ENCODE measurements at places on chromosomes 2 and 18.

DNA sequence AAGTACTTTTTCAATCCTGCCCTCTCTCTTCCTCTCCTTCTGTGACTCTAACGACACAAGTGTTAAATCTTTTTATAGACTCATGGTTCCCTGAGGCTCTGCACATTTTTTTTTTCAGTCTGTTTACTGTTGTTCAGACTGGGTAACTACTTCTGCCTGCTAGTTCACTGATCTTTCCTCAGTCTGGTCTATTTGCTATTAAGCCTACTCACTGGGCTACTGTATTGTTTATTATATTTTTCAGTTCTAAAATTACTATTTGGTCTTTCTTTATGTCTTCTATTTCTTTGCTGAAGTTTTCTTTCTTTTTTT lies 21.3 kb downstream of the PPP3R1 start:
- no peak for DNase-seq

DNA sequence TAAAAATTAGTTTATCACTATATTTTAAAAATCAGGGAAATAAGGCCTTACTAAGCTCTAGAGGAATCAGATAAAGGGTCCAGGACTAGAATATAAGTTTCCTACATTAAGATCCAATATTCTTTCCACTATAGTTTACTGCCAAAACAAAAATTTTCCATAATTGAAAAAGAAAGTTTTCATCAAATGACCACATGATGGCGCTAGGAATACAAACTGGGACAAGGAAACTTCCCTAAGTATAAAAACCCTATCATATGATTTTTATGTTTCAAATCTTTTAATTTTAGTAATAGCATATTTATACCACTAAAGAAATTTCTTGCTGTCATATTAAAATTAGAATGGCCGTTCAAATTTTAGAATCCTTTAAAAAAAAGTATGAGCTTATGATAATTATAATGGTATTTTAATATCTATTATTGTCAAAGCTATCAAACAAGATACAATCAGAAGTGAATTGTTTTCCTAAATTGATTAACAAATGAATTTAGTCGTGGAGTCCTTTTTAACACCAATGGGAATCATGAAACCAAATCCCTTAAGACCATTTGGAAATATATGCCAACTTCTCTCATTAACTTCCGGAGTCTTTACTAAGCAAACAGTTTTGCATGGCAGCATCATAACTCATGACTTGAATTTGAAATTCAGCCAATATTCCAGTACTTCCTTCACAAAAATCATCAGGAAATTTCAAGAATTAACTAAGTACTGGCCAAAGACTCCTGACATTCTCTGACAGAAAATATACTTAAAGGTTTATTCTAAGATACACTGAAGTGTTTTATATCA lies 70.3 kb downstream of the SCN1A start:
- no peak for DNase-seq

DNA sequence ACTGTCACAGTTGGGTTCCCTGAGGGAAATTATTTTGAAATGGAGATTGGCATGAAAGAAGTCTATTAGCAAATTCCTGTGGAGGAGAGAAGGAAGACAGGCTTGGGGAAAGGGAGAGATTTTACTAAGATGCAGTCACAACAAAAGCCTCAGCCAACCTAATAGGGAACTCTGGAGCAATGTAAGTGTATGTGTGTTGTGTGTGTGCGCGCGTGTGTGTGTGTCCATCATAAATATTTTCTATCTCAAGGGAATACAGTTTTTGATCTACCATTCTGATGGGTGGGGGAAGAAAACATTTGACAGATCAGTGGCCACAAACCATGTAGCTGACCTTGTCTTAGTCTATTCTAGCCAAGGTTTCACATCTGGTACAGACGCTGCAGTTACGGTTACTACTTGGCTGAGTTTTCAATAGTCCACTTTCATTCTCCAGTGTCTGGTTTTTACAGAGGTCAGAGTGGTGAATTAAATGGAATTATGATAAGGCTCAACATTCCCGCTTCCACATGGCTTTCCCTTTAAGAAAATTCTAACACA lies 72.6 kb downstream of the MREG start:
- no peak for DNase-seq

DNA sequence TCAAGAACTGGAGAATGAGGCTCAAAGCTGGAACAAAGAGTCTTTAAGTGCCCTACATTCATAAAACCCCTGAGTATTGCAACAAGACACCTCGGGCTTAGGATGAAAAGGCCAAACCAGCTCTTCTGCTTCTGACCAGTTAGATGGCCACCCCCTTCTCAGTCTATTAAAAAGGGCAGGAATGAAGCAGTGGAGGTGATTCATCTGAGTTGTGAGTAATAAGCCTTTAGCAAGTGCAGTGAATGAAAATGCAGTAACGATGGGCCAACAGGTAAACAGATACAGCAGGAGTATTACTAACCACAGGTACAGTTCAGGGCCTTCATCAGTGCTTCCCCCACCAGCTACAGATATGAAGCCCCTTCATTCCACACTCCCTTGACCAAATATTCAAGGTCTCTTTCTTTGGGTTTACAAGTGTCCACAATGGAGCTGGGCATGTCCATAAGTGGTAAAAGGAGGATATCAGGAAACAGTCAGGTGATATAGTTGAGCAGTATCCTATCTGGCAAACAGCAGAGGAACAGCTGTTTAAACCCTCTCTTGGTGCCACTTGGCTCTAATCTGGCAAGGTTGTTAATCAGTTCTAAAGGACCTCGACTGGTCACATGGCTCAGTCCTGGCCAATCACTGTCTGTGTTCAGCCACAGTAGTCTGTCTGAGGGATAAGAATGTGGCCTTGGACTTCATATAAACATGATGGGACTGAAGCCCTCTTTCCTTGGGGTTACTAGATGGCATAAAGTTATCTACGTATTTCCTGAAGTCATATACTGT lies 17.8 kb downstream of the SERPINB13 start:
- DNase-seq: no peak

- DNase-seq: no peak
Measured at GRCh38 chr2:141557329-141558095, 573.3 kb downstream of the LRP1B start.

DNA sequence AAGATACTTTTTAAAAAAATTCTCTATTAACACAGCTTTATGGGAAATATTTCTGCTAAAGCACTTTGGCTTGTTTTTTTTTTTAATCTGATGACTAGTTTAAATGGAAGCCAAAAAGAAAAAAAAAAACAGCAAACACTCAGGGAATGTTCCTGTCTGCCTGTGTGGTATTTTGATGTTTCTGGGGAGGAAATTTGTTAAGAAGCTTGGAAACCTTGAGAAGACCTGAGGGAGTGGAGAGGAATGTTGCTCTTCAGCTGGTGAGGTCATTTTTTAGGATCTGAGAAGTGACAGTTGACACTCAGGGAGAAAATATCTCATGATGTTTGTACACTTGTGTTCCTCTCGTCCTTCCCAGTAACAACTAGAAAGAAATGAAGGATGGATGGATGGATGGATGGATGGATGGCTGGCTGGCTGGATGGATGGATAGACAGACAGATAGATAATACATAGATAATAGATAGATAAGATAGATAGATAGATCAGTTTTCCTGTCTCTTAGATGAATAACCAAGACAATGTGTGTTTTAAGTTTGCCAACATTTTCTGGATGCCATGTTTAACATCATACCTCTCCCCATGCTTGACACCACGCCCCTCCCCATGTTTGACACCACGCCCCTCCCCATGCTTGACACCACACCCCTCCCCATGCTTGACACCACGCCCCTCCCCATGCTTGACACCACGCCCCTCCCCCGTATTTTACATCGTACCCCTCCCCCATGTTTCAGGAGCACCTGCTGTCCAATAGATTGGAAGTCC lies 84.8 kb downstream of the CTIF start:
- DNase-seq: no peak

DNA sequence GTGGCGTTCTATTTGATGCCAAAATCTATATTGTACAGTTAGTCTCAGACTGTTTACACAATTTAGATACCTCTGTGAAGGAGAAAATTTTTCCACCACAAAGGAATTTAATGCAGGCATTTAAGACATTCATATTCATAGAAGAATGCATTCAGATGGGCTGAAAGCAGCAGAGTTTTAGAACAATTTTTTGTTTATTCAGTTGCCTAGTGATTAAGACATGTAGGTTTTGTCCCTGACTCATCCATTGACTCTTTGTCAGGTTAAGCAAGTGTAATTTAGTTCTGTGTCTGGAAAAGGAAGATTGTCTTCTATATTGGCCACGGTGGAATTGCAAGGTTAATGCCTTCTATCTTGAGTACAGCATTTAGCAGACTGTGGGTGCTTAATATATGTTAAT lies 515.0 kb downstream of the PARD3B start:
- no peak for DNase-seq

GRCh38 chr2:240831594-240832204 lies 11.7 kb upstream of the KIF1A start:
- DNase-seq: no peak

- no peak for DNase-seq
Measured at GRCh38 chr2:221649051-221649775, 77.1 kb upstream of the EPHA4 start.

DNA sequence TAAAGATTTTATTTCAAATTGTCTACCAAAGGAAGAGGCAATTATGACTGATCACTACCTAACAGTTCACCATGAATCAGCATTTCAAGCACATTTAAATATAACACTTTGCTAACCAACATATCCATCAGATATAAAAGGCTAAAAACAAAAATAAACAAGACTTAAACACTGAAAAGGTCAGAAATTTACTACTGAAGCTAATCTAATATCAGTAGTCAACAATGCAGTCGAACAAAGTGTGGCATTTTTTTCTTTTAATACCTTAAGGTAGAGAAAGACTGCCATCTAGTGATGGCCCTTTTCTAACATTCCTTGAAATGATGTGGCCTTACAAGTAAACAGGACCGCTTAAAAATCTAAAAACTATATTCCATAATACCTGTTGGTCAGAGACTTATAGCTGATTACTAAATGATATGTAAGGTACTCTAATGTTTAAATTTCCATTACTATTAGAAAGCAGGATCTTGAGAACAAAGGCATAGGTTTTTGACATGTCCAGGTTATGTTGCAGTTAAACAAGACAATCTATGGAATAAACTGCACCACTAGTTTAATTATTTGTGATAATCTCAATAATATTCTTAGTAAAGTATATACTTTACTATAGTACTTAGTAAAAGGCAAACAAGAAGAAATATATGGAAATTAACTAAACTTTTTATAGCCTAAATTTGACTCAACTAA lies 80.0 kb downstream of the EXOC6B start:
- no peak for DNase-seq

DNA sequence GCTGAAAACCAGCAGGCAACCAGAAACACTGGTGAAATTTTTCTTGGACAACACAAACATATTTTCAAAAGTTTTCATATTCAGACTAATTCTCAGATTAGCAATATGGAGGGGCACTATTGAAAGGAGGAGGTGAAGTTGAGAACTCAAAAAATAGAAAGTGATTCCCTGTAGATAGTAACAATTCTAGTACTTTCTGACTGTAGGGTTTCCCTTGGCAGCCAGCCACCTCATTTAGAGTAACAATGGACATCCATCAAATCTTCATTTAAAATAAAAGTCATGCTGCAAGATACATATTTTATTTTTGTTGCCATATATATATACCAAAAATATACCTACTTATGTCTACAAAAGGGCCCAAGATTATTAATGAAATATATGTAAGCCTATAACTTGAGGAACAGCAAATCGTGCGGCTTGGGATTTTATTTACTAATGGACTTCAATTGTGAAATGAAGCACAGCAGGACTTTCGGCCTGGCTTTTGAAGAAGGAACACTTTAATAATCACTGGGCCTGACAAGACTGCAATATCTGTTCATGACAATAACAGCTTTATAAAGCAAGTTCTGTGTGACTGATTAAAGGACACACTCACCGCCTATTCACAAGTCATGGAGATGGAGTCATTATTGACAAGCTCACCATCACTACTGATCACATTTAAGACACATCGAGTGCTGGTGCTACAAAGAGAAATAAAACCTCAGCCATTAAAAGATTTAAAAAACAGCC lies 6.8 kb upstream of the NR4A2 start:
- DNase-seq: no peak

GRCh38 chr2:178412047-178412446 lies 38.9 kb downstream of the PRKRA start:
- DNase-seq: no peak

DNA sequence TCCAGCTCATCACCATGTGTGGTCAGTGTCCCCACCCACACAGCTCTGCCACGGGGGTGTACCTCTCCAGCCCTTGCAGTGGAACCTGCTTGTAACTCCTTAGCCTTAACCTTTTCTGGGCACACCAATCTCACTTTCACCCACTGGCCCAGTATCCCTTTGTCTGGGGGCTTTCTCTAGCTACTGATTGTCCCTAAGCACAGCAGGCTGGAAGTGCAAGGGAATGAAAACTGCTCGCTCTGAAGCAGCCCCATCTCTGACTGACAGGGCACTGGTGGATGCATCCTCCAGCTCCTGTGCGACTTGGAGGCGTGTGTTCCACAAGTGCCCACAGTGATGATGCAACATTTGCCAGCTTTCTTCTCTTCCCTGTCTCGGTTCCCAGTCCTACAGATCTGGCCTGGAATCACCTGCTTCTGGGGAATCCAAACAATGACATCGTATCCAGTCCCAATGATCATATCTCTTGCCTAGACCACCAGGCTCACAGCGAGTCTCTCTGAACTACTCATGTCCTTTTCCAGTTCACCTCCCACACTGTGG lies 33.6 kb downstream of the SCTR start:
- DNase-seq: no peak

DNA sequence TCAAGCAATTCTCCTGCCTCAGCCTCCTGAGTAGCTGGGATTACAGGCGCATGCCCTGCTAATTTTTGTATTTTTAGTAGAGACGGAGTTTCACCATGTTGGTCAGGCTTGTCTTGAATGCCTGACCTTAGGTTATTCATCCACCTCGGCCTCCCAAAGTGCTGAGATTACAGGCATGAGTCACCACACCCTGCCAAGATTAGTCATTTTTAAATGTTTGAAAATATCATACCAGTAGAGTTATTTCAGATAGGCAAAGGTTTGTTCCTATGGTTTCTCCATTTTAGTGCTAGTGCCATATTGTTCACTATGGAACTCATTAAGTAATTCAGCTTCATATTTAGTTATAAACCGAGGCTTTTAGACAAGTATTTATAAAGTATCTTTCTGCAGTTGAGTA lies 52.3 kb downstream of the HIBCH start:
- DNase-seq: no peak

DNA sequence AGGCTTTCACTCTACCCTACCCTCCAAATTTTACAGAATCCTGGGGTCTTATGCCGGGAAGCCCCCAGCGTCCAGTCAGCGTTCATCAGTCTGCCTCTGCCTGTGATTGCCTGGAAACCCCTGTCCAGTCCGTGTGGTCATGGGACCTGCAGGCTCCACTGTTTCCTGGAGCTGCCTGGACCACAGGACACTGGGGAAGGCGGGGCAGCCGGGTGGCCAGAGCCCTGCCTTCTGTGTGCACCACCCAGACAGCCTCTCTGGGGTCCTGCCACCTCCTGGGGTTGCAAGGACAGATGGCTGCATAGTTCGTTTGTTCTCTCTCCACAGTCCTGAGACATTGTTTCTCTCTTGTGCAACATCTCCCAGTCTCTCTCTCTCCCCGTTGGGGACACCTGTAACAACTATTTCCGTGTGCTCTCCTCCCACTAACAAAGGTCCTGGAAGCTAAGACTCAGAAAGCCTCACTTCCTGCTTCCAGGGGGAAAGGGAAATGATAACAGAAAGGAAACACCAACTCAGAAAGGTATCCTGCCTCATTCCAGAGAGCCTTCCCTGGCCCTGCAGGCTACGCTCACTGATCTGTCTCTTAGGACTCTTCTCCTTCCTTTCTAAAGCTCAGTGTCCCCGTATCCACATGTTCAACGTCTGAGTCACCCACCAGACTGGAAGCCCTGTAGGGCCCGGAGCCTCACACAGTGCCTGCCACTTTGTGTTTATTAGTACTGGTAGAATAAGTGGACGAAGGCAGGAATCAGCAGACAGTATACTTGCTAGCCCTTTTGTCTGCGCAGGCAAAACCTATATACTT lies 192.8 kb upstream of the RAB12 start:
- no peak for DNase-seq

Data from stimulated activated CD4-positive, alpha-beta T cell treated with anti-CD3 and anti-CD28 coated beads, Interleukin-1b, Interleukin-23, amount 100 ng/mL, for 1 hour (primary cell).